ENCODE measurements at places on chromosomes 3 and 15.
A peak's percentile ranks its signal among the peaks of the same experiment; 100 is the strongest.

- no peak for DNase-seq
Observed at GRCh38 chr15:70086636-70087035, 11.1 kb downstream of the TLE3 start.

DNA sequence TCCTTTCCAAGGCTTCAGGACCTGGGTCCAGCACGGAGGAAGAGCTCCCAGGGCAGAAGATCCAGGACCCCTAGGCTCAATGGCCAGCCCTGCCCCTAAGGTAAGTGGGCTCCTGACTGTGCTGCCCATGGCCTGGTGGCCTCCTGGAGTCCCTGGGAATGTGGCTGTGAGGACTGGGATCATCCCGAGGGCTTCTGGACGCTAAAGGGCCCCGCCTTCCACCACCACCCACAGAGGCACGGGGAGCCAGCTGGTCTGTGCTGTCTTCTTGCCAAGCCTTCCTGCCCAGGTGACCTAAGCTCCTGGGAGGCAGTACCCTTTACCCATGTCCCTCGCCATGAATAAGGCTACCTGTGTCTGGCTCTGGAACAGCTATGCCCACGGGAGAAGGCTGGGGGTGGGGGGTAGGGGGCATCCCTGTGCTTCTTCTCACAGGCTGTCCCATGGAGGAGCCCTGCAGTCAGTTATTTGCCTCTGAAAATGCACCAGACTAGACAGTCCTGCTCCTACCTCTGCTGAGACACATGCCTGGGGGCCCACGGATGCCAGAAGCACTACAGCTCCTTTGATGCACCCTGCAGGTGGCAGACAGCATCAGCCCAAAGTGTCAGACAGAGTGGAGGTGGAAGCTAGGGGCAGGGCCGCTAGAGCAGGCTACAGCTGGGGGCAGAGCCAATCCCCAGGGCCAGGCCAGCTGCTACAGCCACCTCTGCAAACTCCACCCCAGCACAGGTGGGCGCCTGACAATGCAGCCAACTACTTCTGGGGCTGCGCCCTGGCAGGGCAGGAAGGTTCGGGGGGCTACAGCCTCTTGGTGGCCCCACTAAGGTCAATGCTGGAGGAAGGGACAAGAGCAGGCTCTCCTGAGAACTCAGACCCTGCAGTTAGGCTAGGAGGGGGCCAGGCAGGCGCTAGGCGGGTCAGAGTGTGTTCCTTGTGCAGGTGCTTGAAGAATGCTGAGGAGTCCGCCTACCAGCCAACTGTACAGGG lies 90.9 kb downstream of the SEC22A start:
- no peak for DNase-seq

DNA sequence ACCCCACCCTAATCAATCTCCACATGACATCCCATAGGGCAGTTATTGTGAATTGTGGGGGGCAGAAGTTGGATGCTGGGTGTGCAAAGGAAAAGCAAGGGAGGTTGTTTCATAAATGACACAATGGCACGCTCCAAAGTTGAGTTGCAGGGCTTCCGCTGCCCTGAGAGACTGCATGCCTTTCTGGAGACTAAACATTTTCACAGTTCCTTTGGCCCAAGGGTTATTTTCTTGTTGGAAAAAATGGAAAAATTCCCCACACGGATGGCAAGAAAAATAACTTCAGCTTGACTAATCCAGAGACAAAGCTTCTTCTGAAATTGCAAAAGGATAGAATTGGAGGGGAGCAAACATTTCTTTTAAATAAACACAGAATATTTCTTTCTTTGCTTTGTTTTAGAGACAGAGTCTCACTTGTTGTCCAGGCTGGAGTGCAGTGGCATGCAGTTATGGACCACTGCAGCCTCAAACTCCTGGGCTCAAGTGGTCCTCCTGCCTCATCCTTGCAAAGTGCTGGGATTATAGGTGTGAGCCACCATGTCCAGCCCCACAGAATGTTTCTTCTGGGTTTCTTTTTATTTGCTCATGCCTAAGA lies 19.1 kb upstream of the TPM1 start:
- DNase-seq: no peak

DNA sequence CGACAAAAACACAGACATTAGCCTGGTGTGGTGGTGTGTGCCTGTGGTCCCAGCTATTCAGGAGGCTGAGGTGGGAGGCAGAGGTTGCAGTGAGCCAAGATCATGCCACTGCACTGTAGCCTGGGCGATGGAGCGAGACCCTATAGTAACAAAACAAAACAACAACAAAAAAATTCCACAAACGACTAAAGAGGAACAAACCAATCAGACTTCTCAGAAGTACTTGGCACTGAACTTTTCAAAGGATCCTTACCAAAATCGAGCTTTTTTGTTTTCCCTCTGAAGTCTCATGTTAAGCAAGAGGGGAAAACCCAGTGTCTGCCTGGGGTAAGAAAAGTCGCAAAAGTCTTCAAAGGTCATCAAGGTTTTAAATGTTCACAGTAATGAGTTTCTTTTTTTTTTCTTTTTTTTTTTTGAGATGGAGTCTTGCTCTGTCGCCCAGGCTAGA lies 30.1 kb upstream of the TFRC start:
- DNase-seq: no peak

- DNase-seq: no peak
Observed at GRCh38 chr3:194369522-194370279, at the start of gene LRRC15. LRRC15 (minus strand) TSS chr3:194369743; CDS start chr3:194361043, 8,700 bp downstream.

DNA sequence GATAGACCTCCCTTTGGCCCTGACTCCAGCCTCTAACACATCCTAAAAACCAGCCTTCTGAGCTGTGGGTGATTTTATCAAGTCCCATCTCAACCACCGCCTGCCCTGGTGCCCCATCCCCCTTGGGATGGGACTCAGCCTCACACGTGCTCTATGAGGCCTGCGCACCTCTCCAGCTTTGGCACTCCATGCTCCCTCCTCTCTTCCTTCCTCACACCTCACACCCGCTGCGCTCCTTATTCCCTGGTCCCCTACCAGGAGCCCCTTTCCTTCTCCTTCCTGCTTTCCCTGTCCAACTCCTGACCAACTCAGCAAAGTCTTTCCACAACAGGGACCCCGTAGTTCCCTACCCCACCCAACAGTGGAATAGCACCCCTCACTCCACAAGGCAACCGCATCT lies 18.4 kb upstream of the SLC6A1 start:
- no peak for DNase-seq

DNA sequence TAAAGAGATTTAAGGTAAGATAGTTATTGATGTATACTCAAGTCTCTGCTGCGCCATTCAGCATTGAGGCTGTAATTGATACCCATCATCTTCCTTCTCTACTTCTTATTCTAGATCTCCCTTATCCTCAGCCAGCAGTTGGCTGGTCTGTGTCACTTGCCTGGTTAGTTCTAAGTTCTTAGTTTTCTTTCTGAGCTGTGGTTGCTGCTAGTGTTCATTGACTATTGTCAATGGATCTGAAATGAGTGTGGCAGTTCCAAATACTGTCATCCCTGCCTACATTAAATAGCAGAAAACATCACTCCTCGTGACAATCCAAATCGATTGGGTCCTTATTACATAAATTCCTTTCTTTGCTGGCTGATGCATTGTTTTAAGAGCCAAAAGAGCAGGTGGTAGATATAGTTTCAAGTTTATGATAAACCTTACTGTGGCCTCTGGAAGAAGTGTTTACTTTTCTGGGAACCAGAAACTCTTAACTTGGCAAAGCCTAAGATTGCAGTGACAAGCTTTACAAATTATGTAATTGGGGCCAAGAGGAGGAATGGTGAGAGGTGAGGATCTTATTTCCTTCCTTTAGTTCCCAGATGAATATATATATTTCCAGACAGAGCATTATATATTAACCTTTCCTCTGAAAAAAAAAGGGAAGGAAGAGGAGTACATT lies 168.0 kb downstream of the GMNC start:
- DNase-seq: no peak

DNA sequence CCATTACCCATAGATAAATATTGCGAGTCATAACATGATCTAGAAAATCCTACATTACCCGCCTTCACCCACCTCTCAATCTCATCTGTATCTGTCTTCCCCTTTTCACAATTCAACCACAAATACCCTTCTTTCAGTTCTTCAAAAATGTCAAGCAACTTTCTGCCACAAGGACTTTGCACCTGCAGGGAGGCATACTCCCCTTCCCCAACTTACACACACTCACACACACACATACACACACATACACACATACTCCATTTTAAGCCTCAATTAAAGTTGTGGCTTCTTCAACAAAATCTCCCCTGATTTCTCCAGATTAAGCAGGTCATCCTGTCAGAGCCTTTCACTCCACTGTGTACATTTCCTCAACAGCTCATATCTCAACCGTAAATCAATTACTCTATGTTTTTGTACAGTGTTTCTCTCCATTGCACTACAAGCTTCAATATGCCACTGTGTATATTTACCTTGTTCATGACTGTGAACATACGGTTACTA lies 33.1 kb upstream of the CCDC50 start:
- DNase-seq: no peak

DNA sequence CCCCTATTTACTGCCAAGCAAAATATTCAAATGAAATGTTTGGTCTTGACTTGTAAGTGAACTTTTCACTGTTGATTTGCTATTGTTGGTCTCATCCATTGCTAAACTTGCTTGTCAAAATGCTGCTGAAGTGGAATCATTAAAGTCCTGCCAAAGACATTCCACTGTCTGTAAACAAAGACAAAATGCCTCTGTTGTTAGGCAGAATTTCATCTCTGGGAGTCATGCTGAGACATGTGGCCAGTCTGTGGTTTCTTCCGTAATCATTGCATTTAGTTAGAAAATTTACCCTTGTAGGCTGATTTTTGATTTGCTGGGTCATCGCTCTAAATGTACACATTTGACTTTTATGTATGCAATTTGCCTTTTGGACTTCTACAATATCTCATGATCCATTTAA lies 577.7 kb downstream of the MECOM start:
- no peak for DNase-seq

DNA sequence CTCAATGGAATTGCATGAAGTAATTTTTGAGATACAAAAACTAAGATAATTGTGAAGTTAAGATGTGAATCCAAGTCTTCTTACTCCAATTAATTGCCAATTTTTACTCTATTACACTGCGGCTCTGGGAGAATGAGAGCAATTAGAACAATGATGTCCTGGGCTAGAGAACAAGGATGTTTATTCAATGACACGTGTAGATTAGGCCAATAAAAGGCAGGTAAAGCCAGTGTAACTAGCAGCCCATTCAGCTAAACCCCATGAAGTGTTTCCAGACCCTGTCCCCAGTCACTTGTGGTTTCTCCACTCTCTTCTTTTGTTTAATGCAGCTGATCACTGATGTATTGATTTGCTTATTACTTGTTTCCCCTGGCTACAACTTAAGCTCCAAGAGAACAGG lies 381.1 kb upstream of the ARHGEF26 start:
- DNase-seq: no peak

DNA sequence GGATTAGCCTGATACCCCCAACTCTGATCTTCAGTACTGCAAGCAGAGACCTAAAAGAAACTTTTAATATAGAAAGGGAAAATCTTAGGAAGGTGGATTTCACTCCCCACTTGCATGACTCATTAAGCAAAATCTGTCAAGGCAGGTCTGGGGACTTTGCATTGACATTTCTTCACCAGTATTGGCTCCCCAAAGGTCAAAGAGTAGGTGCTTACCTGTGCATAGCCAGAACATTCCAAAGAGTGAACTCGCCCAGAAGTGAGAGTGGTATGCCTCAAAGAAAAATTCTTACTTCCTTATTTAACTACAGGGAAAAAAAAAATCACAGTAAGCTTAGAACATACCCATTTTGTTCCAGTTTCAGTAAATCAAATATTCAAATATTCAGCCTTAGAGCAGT lies 140.9 kb upstream of the TP63 start:
- no peak for DNase-seq

DNA sequence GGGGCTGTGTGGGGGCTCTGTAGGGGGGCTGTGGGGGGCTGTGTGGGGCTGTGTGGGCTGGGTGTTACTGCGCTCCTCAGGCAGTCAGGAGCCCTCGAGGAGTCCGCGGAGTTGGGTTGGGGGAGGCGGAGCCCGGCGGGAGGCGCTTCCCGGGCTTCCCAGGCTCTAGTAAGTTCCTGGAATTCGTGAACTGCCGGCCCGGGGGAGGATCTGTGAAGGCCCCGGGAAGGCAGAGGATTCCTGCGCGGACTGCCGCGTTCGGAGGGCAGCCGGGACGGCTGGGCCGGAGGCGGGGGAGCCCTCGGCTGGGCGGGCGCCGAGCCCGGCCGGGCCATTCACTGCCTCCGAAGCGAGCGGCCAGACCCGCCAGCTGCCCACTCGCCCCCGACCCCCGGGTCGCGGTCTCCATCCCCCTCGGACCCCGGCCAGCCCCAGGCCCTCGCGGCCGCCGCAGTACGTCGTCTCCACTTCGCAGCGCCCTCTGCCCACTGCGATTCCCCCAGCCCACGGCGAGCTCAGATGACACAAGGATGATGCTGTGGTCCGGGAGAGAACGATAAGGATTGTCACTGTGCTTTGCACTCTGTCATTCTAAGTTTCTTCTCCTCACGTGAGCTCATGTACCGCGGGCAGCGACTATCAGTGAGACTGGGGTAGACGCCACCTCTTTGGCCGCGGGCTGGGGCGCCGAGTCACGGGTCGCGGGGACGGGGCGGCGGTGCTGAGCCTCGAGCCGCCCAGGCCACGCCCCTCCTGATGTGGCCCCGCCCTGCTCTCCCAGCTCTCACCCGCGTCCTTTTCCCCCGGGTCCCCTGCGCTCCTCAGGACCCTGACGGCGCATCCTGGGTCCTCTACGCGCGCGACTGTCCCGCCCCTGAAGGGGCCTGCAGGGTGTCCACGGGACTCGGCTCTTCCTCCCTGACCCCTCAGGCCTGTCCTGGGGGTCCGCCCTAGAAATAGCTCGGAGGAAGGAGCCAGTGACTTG lies 65.3 kb downstream of the KLF13 start:
- peak; percentile 73 for DNase-seq

DNA sequence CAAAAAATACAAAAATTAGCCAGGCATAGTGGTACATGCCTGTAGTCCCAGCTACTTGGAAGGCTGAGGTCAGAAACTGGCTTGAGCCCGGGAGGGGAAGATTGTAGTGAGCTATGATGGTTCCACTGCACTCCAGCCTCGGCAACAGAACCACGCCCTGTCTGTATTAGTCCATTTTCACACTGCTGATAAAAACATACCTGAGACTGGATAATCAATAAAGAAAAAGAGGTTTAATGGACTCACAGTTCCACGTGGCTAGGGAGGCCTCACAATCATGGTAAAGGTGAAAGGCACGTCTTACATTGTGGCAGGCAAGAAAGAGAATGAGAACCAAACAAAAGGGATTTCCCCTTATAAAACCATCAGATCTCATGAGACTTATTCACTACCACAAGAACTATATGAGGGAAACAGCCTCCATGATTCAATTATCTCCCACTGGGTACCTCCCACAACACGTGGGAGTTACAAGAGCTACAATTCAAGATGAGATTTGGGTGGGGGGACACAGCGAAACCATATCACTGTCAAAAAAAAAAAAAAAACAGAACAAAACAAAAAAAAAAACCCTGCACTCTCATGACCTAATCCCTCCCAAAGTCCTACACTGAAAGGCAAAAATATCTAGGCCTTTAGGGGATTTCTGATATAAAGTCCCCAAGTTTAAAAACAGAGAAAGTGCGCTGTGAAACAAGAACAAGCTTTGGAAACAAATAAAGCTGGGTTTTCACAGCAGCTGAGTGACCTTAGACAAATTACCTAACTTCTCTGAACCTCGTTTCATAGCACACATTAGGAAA lies 224.7 kb downstream of the IGSF11 start:
- DNase-seq: no peak

Data from stimulated activated CD8-positive, alpha-beta memory T cell treated with anti-CD3 and anti-CD28 coated beads, Interleukin-2, amount 100 ng/mL, for 1 hour (primary cell).